Urinary bladder (tissue), 4 donors: ENCODE measurements at places on chromosomes 1 and 21. TPM values are rescaled to one million over a fixed set of nuclear protein-coding genes. Genes with fewer than 3 reads are reported as not detected.

DNA sequence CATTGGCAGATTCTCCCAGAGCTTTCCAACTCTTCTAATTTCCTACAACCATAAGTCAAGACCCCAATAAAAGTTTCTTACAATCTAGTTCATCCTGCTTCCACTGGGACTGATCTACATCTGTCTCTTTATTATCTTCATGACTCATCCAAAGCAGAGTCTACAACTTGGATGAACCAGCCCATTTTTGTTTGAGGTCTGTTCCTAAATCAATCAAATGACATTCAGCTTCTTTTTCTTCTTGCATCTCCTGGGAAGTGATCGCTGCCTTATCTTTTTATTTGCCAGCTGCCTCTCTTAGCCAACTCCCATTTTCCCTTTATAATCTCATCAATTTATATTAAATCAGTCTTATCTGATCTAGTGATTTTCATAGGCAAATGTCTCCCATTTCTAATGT lies 105.6 kb downstream of the ERG start:
- DNase-seq: no peak

OR2G6 gene
- not detected for total RNA-seq

GRCh38 chr21:34073032-34073748 lies at the start of the genes MRPS6 and SLC5A3:
Gene MRPS6 (plus strand): TSS chr21:34073578. CDS start chr21:34073701, 123 bp downstream.
Gene SLC5A3 (plus strand): TSS chr21:34073578. CDS start chr21:34095199, 21,621 bp downstream.
- peak; percentile 42 for DNase-seq

GRCh38 chr1:210293171-210293607 lies 35.5 kb upstream of the HHAT start:
- DNase-seq: peak; percentile 31

CNTN2 gene
- 2.1 TPM for total RNA-seq

DNA sequence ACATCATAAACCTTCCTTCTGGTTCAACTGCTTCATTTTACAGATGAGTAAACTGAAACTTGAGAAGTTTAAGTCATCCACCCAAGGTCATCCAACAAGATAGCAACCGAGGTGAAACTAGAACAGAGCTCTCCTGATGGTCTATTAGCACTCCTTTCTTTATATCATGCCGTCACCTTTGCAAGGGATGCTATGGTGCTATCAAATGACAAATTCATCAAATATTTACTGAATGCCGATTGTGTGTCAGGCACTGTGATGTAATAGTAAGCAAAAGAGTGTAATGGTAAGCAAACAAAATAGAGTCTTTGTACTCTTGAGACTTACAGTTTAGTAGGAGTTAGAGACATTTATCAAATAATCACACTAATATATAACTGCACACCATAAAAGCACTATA lies 14.0 kb upstream of the SGIP1 start:
- no peak for DNase-seq
